ENCODE measurements at places on chromosomes 13 and 19.

DNA sequence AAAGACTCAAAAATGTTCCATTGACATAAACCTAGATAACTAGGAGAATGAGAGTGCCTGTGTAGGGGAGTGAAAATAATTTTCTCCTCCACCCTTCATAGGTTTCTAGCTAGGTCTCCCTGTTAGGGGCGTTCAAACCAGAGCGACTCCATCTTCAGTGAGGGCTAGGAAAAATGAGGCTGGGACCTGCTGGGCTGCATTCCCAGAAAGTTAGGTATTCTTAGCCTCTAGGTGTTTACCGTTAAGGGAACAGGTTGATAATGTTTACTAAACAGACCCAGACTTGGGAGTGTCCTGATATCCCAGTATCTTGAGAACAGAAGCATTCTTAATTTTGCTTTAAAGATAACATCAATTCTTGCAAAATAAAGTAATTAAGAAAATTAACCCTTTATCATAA, 20.1 kb downstream of the PABPC3 start:
- DNase-seq = no peak

DNA sequence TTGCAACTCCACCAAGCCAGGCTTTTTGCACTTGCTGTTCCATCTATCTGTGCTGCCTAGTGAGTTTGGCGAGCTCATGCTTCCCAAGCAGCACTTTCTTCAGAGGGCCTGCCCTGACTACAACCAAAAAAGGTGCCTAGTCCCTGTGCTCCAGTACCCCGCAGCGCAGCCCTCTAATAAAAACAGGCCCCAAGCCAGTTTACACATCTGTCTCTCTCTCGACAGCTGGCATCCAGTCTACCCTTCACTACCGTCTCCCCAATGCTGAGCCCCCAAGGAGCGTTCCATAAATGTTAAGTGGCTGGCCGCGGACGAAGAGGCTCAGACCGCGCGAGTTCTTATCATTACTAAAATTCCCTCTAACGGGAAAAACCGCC, 512 bp downstream of the MED4 start:
- DNase-seq = no peak

- no peak for DNase-seq
Measured at GRCh38 chr13:33496336-33496735, 210.8 kb upstream of the STARD13 start.

DNA sequence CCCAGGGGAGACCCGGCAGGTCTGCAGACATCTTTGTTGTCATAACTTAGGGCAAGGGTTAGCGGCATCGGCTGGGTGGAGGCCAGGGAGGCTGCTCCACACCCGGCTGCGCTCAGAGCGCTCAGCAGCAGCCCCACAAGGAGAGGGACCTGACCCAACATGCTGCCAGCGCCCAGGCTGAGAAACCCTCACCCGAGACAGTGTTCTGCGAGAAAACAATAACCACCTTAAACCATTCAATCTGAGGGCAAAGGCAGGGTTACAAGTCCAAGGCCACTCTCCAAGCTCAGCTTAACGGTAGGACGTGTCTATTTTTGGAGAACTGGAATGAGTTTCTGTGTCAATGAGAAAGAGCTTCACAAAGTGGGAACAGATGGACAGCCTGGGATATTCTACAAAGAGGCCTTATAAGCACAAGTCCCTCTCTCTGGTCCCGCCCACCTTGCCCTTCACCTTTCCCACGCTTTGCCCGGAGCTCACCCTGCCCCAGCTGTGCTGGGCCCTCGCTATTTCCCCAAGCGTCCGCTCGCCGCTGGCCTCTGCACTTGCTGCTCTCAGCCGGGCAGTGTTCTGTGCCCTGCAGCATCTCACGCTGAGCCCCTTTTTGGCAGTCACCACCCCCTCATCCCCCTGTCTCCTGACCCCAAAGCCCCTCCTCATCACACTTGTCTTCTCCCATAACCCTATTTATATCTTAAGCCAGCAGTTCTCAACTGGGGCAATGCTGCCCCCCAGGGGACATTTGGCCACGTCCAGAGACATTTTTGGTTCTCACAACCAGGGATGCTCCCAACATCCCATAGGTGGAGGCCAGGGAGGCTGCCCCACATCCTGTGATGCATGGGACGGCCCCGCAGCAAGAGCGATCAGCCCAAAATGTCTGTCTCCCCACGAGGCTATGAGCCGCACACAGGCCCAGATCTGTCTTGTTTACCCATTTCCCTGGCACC, 17.6 kb downstream of the PPP1R12C start:
- no peak for DNase-seq

DNA sequence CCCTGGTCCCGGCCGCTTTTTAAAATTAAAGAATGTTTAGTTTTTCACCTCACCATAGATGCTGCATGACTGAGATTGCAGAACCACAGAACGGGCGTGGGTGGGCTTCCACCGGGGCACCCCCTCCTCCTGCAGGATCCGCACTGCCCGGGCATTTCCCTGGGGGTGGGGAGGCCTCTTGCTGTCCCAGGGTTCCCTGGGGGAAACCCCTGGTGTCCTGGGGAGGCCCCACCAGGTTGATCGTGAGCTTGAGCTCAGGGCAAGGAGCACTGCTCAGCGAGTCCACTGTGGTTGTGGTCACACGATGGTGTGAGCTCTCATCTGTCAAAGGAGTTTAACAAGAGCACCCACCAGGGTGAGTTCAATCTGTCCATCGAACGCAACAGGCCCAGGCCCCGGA, 11.4 kb upstream of the TCF3 start:
- DNase-seq = no peak

- no peak for DNase-seq
Measured at GRCh38 chr19:44677019-44677811, 5.9 kb downstream of the CEACAM19 start.

DNA sequence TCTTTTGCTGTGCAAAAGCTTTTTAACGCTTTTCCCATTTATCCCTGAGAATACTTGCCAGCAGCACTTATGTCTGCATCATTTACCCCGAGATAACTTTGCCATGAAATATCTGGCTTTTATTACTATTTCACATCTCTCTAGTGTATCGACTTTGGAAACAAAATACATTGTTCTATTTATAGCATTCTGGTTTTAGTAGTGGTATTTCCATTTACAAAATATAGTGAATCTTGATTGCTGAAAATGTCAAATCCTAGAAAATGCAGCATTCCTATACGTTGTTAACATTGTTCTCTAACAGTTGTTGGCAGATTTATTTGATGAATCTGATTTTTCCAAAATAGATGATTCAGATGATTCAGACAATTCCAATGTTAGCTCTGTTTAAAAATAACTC, 189.3 kb upstream of the SPRY2 start:
- DNase-seq = no peak

- no peak for DNase-seq
Measured at GRCh38 chr19:18477042-18477779, 39.3 kb upstream of the ISYNA1 start.

- DNase-seq = no peak
Measured at GRCh38 chr19:18017275-18018083, 9.5 kb downstream of the ARRDC2 start.

DNA sequence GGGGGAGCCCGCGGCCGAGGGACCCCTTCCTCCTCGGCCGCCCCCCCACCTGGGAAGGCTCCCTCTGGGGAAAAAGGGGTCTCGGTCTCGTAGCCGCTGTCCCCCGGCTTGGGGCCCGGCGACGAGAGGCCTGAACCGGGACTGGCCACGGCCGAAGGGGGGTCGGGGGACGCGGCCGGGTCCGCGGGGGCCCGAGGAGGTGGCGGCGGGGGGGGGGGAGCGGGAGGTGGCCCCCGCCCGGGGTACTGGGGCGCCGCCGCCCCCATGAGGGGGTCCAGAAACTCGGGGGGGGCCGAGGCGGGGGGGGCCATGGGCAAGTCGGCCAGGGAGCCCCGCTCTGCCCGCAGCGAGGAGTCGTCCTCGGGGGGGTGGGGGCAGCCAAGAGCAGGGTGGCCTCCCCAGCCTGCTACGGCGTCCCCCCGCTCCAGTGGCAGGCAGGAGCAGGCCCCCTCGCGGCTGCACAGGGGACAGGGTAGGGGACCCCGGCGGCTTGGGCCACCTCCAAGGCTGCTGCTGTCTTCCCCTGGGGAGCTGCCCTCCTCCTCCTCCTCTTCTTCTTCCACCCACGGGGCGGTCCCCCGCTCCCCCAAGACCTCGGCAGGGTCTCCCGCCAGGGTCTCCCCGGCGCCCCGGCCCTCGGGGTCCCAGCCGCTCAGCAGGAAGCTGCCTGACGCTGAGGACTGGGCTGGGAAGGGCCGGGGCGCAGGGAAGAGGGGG, 12.9 kb downstream of the LMTK3 start:
- DNase-seq = no peak

DNA sequence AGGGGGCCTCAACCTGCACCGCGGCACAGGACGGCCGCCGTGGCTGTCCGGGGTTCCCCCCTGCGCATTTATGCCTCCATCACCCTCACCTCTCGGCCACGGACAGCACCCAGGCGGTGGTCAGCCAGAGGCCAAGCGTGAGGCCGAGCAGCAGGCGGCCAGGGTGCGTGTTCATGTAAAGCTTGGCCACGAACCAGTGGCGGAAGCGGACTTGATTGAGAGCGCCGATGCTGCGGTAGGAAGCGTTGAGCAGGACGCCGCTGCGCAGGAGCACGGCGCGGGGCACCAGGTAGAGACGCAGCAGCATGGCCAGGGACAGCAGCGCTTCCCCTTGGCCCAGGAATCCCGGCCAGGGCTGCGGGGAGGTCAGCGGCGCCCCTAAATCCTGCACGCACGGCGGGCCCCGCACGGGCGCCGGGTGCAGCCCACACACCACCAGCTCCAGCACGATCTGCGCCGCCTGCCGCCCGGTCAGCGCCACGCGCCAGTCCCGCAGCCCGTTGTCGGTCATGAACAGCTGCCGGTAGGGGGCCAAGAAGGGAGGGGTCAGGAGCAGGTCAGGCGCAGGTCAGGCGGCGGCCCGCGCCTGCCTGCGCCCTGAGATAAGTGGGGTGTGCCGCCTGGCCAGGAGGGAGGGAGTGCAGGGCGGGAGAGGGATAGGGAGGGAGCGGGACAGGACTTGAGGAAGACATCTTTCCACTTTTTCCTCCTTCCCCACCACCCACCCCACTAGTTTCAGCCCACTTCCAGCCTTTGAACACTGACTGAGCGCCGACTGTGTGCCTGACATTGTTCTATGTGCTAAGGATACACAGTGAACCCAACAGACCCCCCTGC, 6.5 kb downstream of the KCNN4 start:
- DNase-seq = no peak

- DNase-seq = no peak
Measured at GRCh38 chr19:30881281-30881680, 468.0 kb downstream of the TSHZ3 start.

DNA sequence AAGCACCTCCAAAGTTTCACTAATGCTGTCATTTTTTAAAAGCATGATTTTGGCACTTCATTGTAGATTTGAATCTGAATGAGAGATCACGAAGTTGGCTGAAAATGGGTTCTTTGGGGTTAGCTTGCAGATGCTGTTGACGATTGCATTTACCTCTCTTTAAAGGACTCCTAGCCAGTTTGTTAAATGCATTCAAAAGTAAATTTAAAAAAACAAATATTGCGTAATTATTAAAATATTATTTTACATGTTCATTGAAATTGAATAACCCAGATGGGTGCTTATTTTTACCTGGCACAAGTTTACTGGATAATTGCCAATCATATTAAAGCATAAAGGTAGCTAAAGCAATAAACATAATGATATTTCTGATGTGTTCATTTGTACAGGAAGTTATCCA, 172.2 kb downstream of the ABCC4 start:
- no peak for DNase-seq

DNA sequence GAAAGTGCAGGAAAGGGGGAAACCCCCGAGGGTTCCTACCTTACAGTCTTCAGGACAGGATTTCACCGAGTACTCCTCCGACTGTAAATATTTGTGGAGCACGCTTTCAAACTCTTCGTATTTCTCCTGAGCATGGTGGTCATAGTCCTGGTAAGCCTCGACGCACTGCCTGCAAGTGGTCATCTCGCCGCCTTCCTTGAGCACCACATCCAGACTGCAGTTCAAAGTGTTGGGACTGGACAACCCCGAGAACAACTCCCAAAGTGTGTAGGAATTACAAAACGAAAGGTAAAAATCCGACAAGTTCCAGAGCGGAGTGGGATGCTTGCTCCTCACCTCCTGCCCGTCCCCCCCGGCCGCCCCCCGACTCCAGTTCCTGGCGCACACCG, 349.7 kb downstream of the LIG4 start:
- DNase-seq = no peak

DNA sequence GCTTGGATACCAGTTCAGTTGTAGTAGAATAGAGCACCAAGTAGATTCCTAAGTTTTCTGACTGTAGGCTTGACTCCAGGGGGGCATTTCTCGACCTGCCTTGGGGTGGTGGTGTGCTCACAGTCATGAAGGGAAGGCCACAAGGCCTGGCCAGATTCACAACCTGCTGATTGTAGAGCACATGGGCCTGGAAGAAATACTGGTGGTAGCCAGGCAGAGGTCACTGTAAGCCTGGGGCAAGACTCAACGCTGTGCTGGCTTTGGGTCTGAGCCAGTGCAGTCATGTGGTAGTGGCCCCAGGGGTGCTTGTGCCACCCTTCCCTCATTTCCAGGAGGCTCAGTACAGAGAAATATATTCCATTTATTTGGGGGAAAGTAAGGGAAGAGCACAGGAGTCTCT, 832.3 kb upstream of the SLC10A2 start:
- DNase-seq = no peak

DNA sequence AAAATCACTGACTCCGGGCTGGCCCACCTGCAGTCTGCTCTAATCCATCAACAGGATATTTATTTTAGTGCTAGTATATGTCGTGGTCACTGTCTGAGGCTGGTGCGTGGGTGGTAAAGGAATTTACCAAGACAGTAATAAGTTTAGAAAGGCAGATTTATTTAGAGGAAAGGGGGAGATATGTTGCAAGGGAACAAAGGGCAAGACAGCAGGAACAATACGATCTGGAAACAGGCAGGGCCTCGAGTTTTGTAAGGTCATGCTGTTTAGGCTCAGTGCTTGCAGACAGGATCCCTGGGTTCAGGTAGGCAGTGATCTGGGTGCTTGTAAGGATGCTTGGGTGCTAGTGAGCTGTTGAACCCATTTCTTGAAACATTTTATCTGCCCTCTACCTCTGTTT, 748.2 kb upstream of the SLITRK5 start:
- no peak for DNase-seq

GRCh38 chr13:97139691-97140090, 82.4 kb upstream of the MBNL2 start:
- no peak for DNase-seq

GRCh38 chr19:1942934-1943555, 2.1 kb downstream of the CSNK1G2 start:
- DNase-seq = no peak

DNA sequence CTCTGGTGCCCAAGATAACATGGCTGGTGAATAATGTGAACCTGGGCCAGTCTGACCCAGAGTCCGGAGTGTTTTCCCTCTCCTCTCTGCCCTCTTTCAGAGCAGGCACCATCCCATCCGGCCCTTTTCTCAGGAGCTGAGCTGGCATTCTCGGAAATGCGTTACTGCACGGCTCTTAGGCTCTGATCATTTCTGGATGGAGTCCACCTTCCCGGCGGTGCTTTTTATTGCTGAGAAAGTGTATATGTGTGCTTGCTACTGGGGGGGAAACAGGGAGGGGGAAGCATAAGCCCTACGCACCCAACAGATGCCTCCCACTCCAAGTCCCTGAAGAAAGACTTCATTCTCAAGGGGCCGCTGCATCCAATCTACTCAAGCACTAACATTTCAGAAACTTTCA, 6.6 kb downstream of the CACNA1A start:
- DNase-seq = no peak

GRCh38 chr13:111919286-111919685, 147.7 kb upstream of the SOX1 start:
- DNase-seq = no peak

GRCh38 chr19:49856574-49857021, 5.6 kb downstream of the PTOV1 start:
- no peak for DNase-seq

GRCh38 chr19:34085336-34085735, 87.0 kb upstream of the LSM14A start:
- DNase-seq = no peak

GRCh38 chr13:59391696-59392095, 772.0 kb downstream of the DIAPH3 start:
- DNase-seq = peak; percentile 7
